Suppressor macrophage treated with lipopolysaccharide for 1 hour (primary cell): ENCODE measurements at places on chromosomes 7 and 10.

DNA sequence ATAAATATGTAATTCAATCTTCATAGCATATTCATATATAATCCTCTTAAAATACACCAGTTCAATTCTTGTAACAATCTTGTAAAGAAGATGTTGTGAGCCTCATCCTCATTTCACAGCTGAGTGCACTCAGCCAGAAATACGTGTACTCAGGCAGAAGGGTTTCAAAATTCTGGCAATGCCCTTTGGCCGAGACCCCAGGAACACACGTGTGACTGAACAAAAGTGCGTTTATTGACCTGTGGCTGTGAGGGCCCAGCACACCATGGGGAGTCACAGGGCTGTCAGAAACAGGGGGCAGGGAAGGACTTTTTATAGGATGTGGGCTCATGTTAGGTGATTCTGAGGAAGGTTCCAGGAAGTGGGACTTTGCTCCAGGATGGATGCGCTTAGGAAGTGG is 21.5 kb downstream of the GIMAP8 start:
- no peak for DNase-seq

DNA sequence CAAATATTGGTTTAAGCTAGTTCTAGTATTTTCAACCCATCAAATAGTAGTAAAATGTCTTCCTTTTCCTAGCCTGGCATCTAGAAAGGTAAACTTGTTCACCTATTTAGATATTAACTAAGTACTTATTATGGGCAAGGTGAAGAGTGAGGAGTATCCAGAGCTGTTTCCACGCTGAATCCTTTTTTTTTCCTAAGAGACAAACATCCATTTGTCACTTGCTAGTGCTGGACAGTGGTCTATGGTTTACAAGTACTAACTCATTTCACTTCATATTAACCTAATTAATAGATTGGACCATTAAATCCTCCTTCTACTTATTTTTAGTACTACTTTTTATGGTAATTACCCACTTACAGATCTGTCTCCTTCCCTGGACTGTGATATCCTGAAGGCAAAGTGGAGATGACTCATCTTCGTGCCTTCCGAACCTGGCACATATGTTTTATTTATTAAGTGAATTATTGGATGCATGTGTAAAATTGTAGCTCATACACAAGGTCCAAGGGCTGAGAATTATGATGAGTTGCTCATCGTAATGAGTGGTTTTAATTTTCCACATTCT is 159.6 kb upstream of the IGFBP3 start:
- no peak for DNase-seq

DNA sequence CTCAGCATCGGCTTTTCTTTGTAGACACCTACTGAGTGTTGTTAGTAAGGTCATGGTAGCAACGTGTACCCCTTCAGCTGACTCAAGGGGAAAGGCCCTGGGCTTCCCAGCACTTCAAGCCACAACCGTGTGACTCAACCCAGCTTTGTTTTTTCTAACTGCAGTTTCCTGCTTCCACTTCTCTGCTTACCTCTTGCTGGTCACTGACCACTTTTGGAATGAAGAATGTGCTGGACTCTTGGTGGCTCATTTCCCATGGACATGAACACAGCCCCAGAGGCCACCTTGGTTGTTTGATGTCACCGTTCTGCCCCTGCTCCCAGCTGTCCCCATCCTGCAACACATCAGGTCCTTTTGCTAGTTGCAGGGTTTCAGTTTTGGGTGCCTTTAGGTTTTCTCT is 69.5 kb upstream of the ZNF438 start:
- DNase-seq: peak; percentile 82

- DNase-seq: peak; percentile 33
Measured at GRCh38 chr10:84166620-84167288, 6.8 kb upstream of the GPR15LG start.

DNA sequence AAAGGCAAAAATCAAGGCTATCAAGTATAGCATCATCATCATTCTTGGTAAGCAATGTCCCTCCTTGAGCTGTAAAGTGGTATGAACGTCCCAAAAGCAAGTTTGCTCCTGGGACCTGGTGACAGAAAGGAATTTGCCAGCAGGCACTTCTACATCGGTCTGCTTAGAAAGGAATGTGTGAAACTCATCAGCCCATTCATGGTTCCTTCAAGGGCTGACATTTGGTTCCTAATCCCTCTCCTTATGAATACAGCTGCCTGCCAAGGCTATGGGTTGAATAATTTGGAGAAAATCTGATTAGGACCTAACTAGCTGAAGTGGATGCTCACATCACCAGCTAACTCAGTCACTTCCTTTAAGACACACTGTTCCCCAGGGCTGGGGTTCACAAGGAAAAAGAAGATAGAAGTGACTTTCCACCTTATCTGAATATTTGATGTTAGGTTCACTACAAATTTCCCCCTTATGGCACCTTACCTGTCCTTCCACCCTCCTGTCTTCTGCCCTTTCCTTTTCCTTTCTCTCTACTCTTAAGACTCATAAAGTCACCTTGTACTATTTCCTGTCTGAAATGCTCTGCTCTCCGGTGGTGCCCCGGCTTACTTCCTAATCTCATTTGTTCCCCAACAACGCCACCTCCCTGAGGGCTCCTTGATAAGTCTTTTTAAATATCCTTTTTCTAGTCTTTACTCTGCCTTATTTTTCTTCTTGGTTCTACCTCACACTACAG is 187.1 kb downstream of the NPSR1 start:
- no peak for DNase-seq

- no peak for DNase-seq
Measured at GRCh38 chr7:133437544-133437943, 184.7 kb downstream of the EXOC4 start.

GRCh38 chr10:50807851-50808776 is 68.4 kb downstream of the ASAH2B start:
- no peak for DNase-seq
